ENCODE measurements at places on chromosomes 1 and 21. TPM values are rescaled to one million over a fixed set of nuclear protein-coding genes. Genes with fewer than 3 reads are reported as not detected.

EXOSC10 gene
- 62.6 TPM for total RNA-seq

RNASEL gene
- 5.4 TPM for total RNA-seq

SIK1 gene
- total RNA-seq, result 93.5 TPM

LRRC71 gene
- not detected for total RNA-seq

- H3K4me3 ChIP-seq, result no peak overlapping the region
- no peaks in the 10 kb centered on the region for H3K27me3 ChIP-seq
- peaks cover 22% of the 10 kb centered on the region for H3K4me1 ChIP-seq
Measured at GRCh38 chr1:28257736-28258135, 1.6 kb upstream of the SESN2 start.

Measured in vagina (tissue), 2 donors.